ENCODE measurements at places on chromosomes 13 and 19.

DNA sequence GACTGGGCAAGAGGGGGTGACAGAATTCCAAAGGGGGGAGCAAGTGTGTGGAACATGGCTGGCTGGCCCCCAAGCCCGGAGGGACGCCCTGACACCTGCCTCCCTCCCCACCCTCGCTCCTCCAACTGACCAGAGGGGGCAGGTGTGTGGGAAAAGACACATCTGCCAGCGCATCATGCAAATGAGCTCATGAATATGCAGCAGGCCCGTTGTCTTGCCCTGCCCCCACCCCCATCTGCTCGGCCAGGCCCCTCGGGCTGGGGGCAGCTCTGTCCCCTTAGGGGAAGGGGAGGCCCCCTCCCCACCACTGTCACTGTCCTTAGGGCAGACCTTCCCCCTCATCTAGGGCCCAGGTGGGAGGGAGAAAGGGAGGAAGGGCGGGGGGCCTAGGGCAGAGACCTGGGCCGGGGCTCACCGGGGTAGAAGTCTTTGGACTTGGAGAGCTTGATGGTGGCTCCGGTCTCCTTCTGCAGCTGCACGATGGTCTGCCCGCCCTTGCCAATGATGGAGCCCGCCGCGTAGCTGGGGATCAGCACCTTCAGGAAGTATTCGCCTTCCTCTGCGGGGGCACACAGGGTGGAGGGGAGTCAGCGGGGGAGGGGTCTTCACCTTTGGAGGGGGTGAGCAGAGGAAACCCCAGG is 12.9 kb downstream of the NOVA2 start:
- DNase-seq: no peak

GRCh38 chr19:41377977-41378709 is 1.8 kb downstream of the TMEM91 start:
- no peak for DNase-seq

- no peak for DNase-seq
Observed at GRCh38 chr19:18503337-18503970, 18.4 kb downstream of the ELL start.

DNA sequence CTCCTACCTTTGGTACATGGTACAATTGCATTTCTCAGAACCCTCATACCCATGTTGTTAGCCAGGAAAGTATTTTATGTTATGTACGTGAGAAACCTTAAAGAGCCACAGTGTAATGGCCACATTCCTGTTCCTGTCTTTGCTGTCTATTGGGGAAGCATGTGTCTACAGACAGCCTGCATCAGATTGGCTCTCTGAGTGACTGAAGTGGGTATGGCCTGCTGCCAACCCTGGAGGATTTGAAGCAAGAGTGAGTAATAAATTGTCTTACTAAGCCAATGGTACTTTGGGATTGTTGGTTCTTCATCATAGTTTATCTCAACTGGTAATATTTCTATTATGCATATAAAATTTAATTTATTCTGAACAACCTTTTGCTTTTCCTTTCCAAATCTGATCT is 574.1 kb downstream of the LMO7 start:
- no peak for DNase-seq

DNA sequence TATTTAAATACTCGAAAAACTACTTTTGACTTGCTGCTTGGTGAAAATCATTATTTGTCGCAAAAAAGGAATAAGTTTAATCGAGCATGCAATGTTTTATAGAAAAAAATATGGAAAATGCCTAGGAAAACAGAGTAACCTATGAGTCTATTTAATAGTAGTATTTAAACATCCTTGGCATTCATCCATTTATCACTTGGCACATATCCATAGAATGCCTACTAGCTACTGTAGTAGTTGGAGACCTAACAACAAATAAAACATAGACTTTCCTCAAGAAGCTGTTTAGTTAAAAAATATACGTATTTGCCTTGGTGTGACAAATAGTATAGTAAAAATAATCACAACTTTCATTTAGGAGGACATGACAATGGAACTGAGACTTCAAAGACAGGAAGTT is 302.1 kb downstream of the DIAPH3 start:
- no peak for DNase-seq

DNA sequence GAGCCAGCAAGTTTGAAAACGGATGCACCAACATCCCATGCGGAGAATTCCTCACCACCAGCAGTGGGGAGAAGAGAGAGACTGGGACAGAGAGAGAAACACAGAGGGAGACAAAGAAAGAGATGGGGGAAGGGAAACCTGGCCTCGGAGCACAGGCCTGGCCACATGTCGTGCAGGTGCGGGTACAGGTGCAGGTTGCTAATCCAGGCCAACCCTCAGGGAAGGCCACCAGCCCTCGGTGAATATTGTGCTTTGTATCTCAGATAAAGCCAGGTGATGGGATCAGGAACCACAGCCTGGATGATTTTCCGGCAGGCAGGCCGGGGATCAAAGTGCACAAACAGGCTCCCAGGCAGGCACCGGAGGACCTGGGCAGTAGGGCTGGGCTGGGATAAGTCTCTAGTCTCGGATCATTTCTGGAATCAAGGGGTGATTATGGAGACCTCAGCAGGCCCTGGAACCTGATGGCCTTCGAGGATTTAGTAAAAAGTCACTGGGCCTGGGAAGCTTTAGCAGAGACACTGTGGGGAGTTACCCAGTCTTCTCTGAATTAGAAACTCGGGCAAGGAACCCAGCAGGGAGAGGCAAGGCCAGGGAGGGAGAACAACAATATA is 3.7 kb downstream of the GAS6 start:
- no peak for DNase-seq

DNA sequence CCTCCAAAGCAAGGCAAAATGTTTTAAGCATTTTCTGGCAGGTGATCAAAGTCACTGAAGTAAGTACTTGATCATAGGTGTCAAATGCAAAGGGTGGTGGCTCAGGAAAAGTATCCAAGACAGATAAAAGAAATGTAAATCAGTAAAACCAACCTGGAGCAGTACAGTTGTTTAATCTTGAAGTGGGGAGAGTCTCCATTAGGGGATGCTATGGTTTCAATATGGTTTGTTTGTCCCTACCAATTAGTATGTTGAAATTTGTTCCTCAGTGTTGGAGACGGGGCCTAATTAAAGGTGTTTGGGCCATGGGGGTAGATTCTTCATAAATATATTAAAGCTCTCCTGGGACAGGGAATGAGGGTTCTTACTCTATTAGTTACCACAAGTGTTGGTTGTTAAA is 1781.7 kb upstream of the PRR20A start:
- DNase-seq: no peak

GRCh38 chr13:84130495-84131114 is 248.3 kb upstream of the SLITRK1 start:
- no peak for DNase-seq

DNA sequence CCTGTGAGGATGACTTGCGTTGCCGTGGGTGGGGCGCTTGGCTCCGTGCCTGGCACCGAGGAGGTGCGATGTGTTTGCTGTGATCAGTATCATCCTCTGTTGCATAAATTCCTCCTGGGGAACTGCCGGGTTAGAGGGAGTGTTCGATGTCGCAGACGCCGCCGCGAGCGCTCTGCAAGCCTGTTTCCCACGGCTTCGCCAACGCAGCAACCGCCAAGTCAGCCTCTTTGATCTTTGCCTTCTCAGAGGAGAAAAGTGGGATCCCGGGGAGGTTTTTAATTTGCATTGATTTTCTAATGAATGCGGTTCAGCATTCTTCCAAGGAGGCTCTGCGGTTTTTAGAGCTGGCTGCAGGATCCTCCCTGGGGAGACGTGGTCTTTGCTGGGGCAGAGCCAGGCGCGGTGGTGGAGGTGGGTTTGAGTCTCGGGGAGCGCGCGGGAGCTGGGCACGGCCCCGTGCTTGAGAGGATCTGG is 7.6 kb downstream of the GPR32 start:
- DNase-seq: no peak

GRCh38 chr19:32908641-32909190 is 39.1 kb upstream of the SLC7A9 start:
- DNase-seq: no peak

Data from urinary bladder (tissue), 4 donors.